ENCODE measurements at places on chromosomes 5 and 9. TPM values are rescaled to one million over a fixed set of nuclear protein-coding genes. Genes with fewer than 3 reads are reported as not detected.

DNA sequence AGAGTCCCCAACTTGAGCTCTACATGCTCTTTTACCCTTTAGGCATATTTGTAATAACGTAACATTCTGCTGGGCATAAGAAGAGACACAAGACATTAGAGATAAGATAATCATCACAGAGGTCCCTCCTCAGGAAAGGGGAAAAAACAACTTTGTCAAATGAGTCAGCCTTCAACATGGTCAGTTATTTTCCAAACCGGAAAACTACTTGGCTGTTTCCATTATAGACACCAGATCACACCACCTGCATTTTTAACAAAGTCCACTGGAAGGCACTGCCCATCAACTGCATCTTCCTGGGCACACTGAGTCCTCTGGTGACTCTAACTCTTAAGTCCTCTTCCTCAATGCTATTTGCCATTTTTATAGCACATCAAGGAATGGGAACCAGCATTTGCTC is 221.8 kb downstream of the FAM114A2 start:
- no peak for DNase-seq

DNA sequence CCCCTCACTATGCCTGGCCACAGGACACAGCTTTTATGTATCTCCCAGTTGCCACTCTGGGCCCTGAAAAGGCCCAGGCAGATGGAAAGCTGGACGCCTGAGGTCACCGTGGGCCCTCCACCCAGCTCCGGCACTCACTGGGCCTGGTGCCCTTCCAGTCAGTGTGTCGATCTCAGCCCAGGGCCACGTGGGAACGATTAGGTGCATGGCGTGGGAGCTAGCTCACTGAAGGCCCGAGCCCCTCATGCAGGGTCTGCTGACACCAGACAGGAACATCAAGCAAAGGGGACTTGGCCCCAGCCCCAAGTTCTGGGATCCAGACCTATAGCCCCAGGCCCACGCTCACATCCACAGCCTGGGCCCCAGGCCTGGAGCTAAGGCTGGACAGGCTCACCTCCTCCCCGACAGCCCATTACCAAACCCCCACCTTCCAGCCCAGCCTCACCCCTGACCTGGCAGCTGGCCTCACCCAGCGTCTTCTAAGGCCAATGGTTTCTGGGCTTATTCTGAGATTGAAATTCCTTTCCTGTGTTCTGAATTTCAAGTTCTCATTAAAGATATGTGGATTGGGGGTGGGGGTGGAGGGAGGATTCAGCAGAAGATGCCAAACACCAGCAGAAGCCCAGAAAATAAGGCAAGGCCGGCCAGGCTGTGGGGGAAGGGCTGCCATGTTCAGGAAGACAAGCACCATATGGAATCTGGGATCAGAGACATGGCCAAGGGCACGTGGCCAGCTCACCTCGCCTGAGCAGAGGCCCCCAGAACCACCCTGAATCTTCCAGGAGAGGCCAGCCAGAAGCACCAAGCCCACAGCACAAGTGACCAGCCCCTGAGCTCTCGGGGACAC is 74.5 kb downstream of the ADAMTS2 start:
- no peak for DNase-seq

- peak; percentile 29 for DNase-seq
Measured at GRCh38 chr5:124906339-124907097, 160.1 kb upstream of the ZNF608 start.

DNA sequence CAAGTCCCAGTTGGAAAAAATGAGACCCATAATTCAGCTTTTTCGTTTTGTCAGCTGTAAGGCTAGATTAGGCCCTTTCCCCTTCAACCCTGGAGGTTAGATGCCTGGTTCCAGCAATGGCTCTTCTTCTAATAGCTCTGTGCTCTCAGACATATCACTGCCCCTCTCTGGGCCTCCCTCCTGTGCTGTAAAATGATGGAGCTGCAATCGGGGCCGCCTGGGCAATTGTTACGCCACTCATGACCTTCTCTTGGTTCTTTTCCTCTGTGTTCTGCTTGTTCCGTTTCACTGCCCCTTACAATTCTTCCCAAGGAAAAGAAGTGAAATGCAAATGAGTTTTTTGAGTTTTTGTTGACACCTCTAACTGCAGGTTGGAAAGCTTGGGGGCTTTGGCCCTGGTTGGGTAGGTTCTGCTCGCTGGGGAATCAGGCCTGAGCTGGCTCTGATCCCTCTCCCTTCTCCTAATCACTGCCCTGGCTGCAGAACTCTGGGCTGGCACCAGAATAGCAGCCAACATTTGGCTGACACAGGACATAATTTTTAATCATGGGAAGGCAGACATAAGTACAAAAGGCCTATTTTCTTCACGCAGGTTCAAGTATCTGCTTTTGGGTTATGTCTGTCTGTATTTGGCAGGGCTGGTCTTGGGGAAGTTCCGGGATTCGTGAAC is 110.9 kb downstream of the FOXD1 start:
- DNase-seq = no peak

The ZMYND19 gene
- total RNA-seq = 17.9 TPM

The PCDHA9 gene
- 18.6 TPM for total RNA-seq

Data from occipital lobe (tissue), 3 donors.